Smooth muscle cell of the brain vasculature (primary cell): ENCODE measurements at places on chromosomes 16 and 17.

DNA sequence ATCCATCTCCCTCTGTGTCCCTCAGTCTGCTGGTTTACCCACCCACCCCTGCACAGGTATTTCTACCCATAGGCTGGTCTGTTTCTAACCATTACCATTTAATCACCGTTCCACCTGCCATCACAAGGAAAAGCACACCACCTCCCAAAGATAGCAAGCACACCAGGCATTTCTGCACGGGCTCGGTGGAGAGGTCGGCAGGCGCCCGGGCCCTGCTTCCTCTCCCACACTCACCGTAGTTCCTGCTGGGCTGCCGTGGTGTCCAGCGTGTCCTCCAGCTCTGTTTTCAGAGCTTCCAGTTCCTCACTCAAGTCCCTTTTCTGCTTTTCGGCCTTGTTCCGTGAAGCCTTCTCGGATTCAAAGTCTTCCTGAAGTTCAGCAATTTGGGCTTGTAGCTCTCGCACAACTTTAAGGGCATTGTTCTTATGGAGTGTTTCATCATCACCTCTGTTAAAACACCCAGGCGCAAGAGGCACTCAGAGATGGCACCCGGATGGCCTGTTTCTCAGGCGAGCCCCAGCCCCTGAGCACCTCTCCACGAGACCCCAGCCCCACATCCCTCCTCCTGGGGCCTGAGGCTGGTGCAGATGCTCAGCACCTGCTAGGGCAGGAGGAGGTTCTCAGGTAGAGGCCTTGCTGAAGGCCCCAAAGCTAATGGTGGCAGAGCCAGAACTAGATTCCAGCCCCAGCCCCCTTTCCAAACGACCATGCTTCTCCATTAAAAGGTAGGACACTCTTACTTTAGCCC, 69.0 kb downstream of the NDEL1 start:
- DNase-seq = no peak

GRCh38 chr17:6110592-6110991, 40.4 kb downstream of the WSCD1 start:
- DNase-seq = no peak

DNA sequence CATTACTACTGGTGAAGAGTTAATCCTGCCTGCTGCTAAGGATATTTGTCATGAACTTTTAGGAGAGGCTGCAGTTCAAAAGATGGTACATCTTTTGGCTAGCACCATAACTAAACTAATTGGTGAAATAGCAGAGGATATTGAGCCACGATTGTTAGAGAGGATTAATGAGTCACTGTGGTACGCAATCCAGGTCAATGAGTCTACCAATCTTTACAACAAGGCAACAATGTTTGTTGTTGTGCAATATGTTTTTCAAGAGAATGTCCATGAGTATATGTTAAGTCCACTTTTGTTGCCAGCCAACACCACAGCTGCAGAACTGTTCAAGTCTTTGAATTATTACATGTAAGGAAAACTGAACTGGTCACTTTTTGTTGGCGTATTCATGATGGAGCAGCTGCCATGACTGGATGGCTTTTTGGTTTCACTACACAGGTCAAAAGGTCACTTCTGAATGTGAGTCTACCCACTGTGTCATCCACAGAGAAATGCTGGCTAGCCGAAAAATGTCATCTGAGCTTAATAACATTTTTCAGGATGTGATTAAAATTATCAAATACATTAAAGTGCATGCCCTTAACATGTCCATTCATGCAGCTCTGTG, 402.6 kb upstream of the KIF2B start:
- DNase-seq = no peak

GRCh38 chr16:14307059-14307526, 236.0 kb downstream of the MRTFB start:
- no peak for DNase-seq

DNA sequence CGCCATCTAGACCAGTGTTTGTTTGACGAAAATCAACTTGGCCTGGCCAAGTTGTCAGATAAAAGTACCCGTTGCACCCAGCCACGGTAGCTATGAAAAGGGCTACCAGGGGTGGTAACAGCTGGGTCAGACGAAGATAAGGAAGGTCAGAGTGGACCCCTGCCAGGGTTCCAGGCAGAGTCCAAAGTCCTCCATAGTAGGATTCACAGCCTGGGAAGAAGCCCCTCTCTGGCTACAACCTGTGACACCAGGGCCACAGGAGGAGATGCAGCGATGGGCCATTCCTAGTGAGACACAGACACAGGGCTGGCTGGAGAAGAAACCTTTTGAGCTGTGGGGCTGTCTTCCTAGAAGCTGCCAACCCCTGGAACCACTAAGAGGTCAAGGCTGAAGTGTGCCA, 39.3 kb downstream of the MEAK7 start:
- no peak for DNase-seq
